ENCODE measurements at places on chromosomes 2 and 18. TPM values are rescaled to one million over a fixed set of nuclear protein-coding genes. Genes with fewer than 3 reads are reported as not detected.

The HNMT gene
- total RNA-seq: 22.9 TPM

DNA sequence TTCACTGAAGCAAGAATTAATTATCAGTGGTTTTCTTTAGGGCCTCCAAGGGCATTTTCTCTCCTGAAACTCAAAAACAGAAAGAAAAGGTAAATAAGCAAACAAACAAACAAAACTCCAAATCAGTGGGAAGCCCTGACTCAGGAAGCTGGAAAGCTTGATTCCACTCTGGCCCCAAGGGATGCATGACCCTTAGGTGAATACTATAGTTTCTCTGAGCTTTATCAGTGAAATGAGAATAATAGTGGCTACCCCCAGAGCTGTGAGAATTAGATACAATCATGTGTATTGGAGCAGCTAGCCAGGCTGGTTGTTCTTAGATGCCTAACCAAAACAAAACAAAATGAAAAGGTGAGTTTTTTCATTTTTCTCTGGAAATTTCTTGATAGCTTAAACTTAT lies 585.1 kb downstream of the CNTNAP5 start:
- DNase-seq: no peak

GRCh38 chr18:33914399-33914798 lies 310.3 kb downstream of the NOL4 start:
- no peak for DNase-seq

DNA sequence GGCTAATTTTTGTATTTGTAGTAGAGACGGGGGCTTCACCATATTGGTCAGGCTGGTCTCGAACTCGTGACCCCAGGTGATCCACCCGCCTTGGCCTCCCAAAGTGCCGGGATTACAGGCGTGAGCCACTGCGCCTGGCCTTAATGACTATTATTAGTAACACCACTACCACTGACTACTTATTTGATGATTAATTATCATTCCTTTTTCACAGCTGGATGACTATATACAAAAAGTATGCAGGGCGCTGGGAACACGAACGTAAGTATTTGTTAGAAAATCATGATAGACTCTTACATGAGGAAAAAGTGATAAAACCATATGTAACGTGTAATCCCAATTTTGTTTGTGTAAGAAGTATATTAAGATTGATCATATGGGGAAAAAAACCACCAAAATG lies 21.6 kb downstream of the DARS1 start:
- no peak for DNase-seq

- no peak for DNase-seq
Measured at GRCh38 chr2:190970873-190971506, 43.0 kb downstream of the STAT1 start.

- DNase-seq: no peak
Measured at GRCh38 chr18:69900941-69901340, 46.7 kb downstream of the CD226 start.

DNA sequence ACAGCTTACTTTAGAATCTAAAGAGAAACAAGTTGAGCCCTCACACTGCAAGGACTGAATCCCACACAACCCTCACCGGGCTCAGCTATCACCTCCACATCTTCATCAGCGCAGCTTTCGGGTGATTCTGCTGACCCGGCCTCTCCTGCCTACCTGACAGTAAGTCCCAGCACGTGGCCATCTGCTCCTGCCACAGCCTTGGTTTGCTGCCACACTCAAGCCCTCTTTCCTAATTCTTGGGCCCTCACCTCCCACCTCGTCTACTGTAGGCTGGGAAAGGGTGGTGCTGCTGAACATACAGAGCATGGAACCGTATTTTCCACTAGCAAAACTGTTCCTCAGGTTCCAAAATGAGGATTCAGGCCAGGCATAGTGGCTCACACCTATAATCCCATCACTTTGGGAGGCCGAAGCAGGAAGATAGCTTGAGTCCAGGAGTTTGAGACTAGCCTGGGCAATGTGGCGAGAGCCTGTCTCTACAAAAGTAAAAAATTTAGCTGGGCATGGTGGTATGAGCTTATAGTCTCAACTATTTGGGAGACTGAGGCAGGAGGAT lies 55.3 kb upstream of the HAAO start:
- no peak for DNase-seq

DNA sequence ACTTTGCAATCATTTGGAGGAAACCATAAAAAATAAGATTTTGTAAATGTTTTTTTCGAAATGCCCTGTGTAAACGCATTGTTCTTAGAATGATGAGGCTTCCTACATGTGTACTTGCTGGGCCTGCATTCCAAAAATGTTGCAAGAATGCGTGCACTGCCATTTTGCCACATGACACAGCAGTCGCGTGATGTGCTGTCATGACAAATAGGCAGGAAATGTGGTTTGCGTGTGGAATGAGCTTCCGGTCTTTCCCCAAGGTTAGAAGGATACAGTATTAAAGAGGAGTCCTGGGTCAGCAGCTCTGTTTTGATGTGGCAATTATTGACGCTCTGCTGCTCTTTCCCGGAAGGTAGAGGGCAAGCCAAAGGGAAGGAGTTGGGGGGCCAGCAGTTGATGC lies 18.1 kb upstream of the SERPINB2 start:
- no peak for DNase-seq

DNA sequence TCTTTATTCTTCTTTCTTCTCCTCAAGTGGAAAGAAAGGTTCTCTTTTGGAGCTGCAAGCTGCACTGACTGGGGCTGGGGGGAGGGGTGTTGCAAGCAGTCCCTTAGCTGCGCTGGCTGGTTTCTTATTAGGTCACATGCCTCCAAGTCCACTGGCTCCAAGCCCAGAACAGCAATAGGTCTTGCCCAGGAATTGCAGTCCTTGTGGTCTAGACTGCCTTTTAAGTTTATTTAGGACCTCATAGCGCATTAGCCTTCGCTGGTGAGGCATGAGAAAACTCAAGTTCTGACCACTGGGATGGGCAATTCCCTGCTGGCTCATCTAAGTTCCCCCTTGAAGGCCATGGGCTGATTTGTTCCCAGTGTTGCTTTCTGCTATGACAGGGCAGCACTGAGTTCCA lies 138.6 kb upstream of the SCN7A start:
- no peak for DNase-seq

DNA sequence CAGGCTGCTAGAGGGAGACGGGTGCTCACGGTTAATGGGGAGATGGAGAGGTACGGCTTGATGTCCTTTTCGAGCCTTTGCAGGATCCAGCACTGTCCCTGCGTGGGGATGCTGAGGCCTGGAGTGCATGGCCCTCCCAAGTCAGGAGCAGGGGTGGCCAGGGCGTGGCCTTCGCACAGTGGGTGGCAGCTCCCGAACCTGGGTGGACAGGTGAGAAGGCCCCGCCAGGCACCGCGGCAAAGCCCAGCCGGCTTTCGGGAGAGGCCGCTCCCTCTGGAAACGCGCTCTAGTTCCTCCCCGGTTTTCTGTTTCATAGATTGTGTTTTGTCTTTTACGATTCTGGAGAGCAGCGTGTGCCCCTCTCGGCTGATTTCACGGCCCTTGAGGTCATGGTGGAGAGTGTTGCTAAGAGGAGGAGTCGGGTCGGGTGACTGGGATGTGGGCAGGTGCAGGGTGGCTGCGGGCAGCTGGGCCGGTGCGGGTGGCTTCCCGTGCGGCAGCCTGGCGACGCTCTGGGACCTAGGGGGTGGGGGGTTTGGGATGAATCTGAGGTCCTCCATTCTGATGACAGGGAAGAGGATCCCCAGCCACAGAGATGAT lies 39.4 kb downstream of the CTDP1 start:
- no peak for DNase-seq

DNA sequence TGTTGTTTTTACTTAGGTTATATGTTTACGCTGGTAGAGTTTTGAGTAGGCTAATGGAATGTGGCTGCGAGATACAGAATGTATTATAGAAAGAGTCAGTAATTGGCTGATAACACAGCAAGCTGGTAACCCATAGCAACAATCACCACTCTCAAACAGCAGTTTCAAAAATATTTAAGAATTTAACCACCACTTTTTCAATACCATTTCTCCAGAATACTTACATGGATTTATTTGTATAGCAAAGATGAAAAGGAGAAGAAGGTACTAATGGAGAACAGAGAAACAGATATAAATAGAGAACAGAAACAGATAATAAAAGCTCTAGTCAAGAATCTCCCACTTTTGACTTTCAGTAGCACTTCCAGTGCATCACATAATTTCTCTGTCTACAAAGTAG lies 188.3 kb upstream of the SLC39A10 start:
- DNase-seq: no peak

DNA sequence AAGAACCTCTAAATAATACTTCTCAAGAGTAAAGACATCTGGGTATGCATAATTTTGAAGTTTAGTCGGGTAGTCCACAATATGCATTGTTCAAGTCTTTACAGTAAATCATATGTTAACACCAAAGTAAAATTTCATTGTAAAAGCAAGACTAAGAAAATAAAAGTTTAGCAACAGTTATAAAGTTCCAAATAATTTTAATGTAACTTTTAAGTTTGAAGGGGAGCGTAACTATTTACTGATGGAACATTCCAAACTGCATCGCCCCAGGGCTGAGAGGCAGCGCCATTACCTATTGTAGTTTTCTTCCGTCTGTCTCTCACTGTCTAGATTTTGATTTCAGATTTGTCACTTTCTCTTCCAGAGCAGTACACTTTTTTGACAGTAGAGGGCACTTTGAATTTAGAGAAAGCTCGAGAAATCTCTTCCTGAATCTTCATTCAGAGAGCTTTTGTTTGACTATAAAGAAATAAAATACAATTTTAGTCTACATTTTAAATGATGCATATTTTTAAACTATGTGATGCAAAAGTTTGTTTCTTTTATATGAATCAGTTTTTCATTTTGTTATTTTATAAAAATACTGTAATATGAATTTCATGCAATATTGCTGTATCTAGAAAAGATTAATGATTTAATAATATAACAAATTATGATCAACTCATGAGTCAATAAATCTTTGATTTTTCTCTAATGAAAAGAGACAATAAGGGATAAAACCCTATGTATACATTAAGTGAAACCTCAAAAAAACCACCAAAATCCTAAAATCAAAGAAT lies 389.8 kb downstream of the FIGN start:
- DNase-seq: no peak
